ENCODE measurements at places on chromosomes 4 and X. TPM values are rescaled to one million over a fixed set of nuclear protein-coding genes. Genes with fewer than 3 reads are reported as not detected.

The RBMXL3 gene
- total RNA-seq: not detected

GRCh38 chrX:1389181-1389992 is 2.5 kb downstream of the SLC25A6 start:
- no peak overlapping the region for H3K27ac ChIP-seq
- no peaks in the 10 kb centered on the region for H3K27me3 ChIP-seq
- no peak overlapping the region for H3K4me3 ChIP-seq

The MEPE gene
- not detected for total RNA-seq

The ADAM29 gene
- total RNA-seq: not detected

DNA sequence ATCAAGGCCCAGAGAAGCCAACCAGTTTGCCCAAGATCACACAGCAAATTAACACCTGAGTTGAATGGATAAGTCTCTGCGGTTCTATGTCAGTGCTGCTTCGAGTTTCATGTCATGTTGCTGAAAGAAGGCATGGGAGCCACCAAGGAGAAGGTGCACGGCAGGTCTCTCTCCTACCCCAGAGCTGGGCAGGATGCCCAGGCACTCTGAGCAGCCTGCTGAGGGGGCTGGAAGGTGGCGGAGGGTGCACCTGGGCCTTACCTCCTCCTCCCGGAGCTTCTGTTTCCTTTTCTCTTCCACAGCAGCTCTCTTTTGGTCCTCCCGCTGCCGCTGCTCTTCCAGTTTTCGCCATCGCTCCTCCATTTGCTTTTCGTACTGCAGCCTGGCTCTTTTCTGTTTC is 53.6 kb downstream of the MAP7D2 start:
- no peaks in the 10 kb centered on the region for H3K27me3 ChIP-seq
- no peak for DNase-seq
- H3K27ac ChIP-seq: no peak overlapping the region
- no peaks in the 10 kb centered on the region for H3K36me3 ChIP-seq

GRCh38 chr4:80237992-80238391 is 28.5 kb upstream of the FGF5 start:
- no peak overlapping the region for H3K27ac ChIP-seq
- no peaks in the 10 kb centered on the region for H3K36me3 ChIP-seq
- H3K4me1 ChIP-seq: no peaks in the 10 kb centered on the region
- no peak for DNase-seq
- no peaks in the 10 kb centered on the region for H3K27me3 ChIP-seq

The STOX2 gene
- total RNA-seq: 5.7 TPM

DNA sequence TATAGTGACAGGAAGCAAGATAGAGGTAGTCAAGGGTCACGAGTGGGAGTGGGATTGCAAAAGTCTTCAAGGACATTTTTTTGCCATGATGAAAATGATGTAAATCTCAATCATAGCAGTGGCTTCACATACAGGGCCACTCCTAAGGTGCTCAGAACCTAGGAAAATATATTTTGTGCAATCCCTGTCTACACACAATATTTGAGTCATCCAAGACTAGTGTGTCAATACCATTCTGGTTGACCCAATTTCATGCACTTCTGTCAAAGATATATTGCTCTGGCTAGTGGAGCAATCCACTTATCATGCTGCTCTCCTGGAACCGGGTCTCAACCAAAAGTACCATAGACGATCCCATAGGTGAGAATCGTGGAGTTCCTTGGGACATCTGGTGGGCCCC is 24.2 kb upstream of the XPNPEP2 start:
- no peaks in the 10 kb centered on the region for H3K36me3 ChIP-seq
- no peak for DNase-seq
- H3K27me3 ChIP-seq: no peaks in the 10 kb centered on the region
- H3K4me3 ChIP-seq: no peak overlapping the region

The DCAF12L1 gene
- total RNA-seq: not detected

The ZMAT1 gene
- total RNA-seq: 9.0 TPM

DNA sequence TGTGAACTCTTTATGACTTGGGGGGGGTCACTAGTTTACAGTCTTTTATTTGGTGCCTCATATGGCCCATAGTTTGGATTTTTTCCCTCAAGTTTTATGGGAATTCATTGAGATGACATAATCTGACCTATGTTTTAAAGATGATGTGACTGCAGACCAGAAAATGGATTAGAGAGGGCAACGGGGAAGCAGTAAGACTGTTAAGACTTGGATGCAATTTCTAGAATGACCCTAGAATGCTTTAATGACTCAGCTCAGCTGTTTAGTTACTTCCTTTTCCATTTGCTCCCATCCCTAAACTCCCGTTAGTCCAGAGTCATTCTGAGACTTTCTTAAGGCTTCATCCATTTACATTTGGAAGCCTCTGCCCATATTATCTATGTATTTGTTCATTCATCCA is 59.9 kb upstream of the PDGFRA start:
- no peaks in the 10 kb centered on the region for H3K36me3 ChIP-seq
- DNase-seq: no peak
- no peak overlapping the region for H3K27ac ChIP-seq
- H3K4me3 ChIP-seq: no peak overlapping the region
- H3K4me1 ChIP-seq: no peaks in the 10 kb centered on the region
- H3K27me3 ChIP-seq: no peaks in the 10 kb centered on the region

DNA sequence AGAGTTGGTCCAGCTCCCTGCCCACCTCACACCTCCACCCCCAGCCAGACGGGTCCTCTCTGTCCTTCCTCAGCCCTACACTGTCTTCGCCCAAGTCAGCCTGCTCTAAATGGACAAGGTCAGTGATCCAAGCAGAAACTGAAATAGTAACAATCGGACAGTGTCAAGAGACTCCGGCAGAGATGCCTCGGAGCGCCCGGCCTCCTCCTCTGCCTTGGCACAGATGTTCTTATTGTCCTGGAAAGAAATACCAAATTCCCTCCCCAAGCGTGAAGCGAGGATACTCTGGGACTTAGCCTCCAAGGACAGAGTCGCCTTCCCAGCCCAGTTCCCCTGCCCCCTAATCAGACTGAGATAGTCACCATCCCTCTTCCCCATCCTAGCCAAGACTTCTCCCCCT is 28.5 kb downstream of the UTP14A start:
- DNase-seq: no peak
- H3K27me3 ChIP-seq: no peaks in the 10 kb centered on the region
- no peak overlapping the region for H3K27ac ChIP-seq
- no peaks in the 10 kb centered on the region for H3K36me3 ChIP-seq
- H3K4me3 ChIP-seq: no peak overlapping the region

The NXF2B gene
- total RNA-seq: not detected

- DNase-seq: no peak
- H3K4me1 ChIP-seq: no peaks in the 10 kb centered on the region
- H3K36me3 ChIP-seq: no peaks in the 10 kb centered on the region
- no peak overlapping the region for H3K27ac ChIP-seq
- no peak overlapping the region for H3K4me3 ChIP-seq
- H3K27me3 ChIP-seq: no peaks in the 10 kb centered on the region
Observed at GRCh38 chrX:42096265-42096920, 173.0 kb upstream of the CASK start.

The COL4A6 gene
- total RNA-seq: 2.7 TPM

DNA sequence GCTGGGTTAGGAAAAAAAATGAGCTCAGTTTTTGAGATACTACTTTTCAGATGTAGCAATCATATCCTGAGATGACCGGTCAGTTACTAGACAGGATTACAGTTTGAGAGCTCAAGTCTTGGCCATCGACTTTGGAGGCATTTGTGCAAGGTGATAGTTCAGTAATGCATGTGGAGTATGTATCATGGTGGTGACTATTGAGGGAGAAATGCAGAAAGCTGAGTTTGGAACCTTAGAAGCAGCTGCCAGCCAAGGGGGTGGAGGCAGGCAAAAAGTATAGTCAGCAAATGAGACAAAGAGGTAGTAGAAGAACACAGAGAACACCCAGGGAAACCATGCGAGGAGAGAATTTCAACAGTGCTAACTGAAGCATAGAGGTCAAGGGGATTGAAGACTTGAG is 48.7 kb upstream of the SLC4A4 start:
- DNase-seq: no peak
- no peaks in the 10 kb centered on the region for H3K36me3 ChIP-seq
- H3K4me3 ChIP-seq: no peak overlapping the region
- no peaks in the 10 kb centered on the region for H3K27me3 ChIP-seq
- no peaks in the 10 kb centered on the region for H3K4me1 ChIP-seq
- H3K27ac ChIP-seq: no peak overlapping the region

The FAM120C gene
- total RNA-seq: 10.1 TPM

Measured in aorta (tissue), 5 donors.